ENCODE measurements at places on chromosomes 11 and 22.

DNA sequence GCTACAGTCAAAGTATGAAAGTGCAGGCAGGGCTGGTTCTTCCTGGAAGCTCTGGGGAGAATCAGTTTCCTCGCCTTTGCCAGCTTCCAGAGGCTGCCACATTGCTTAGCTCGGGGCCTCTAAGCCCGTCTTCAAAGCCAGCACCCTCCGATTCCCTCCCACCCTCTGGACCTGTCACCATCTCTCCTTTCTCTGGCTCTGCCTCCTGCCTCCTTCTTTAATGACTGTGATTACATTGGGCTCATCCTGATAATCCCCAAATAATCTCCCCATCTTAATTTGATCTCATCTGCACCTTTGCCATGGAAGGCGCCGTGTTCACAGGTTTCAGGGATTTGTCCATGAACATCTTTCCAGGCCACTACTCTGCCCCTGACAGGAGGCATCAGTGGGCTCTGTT, 42.5 kb downstream of the MCM5 start:
- no peak for DNase-seq

- no peak for DNase-seq
Observed at GRCh38 chr11:27348340-27348873, 14.6 kb downstream of the CCDC34 start.

- no peak for DNase-seq
Observed at GRCh38 chr22:45880716-45881523, 96.0 kb downstream of the WNT7B start.

GRCh38 chr11:120581313-120581712, 69.8 kb downstream of the GRIK4 start:
- no peak for DNase-seq

DNA sequence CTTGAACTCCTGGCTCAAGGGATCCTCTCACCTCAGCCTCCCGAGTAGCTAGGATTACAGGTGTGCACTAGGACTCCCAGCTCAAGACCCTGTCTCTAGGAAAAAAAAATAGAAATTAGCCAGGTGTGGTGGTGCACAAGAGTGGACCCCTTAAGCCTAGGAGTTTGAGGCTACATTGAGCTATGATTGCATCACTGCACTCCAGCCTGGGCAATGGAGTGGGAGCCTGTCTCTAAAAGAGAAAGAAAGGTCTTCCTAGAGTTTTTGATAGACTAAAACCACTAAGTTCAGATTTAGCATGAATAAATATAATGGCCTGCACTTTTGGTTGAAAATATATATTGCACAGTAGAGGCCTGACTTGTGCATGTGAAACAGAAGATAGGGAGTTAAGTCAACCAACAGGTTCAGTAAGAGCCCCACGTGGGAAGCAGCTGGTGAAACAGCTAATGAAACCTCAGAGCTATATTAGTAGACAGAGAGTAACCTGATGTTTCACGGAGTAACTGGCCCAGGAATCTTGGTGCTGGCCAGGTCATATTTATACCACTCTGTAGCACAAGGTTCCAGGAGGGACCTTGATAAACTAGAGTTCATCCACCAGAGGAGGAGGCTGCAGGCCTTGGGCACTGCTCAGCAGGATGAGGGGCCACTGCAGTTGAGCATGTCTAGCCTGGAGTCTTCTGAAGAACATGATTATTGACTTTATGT, 4.6 kb upstream of the MICAL3 start:
- DNase-seq, result no peak

GRCh38 chr11:11428714-11429113, 75.7 kb upstream of the CSNK2A3 start:
- no peak for DNase-seq

- DNase-seq, result no peak
Observed at GRCh38 chr11:64788321-64789215, 10.2 kb upstream of the SF1 start.

DNA sequence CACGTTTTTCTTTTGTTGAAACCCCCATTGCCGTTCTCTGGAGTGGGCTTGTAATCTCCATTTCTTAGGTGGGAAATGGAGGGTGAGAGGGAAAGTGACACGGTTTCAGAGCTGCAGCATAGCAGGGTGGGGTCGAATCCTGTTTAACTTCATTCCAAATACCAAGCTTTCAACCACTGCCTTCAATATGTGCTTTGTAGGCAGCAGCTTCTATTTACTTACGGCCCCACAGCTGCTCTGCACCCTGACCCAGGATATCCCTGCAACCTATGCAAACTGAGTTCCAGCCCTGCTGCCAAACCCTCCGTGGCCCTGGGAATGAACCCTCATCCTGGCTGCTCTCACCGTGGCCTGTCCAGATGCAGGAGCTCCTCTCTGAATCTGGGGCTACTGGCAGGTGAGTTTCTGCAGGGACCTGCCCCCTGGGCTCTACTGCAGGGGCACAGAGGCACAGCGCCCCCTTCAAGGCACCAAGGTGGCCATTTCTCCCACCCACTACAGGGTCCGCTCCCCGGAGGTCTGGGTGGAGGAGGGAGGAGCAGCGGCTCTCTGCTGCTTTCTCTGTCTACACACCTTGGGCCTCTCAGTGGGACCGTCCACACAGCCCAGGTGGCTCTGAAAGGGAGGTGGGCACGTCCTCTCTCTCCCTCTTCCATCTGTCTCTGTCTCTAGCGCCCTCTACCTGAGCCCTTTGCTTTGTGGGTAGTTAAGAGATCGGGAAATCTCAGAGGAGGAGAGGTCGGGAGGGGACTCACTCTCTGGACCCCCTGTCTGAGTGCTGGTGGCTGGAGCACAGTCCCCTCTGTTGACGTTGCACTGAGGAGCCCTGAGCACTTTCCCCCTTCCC, 279.1 kb downstream of the BRD1 start:
- no peak for DNase-seq

DNA sequence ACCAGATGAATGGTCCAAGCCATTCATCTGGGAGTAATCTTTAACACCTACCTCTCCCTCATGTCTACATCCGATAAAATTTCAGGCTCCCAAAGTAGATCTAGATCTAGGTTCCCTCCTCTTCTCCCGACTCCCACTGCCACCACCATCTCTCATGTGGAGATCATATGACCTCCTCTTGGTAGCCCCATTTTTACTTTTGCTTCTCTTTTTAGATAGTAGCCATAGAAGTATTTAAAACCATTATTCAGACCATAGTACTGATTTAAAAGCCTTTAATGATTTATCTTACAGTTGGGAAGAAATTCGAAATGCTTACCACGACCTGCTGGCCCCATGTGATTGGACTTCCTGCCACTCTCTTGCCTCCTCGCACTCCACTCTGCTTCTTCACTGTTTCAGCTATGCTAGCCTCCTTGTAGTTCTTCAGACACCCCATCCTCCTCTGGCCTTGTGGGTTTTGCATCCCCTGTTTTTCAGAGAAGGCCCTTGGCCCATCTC, 98.5 kb downstream of the RASSF10 start:
- no peak for DNase-seq

DNA sequence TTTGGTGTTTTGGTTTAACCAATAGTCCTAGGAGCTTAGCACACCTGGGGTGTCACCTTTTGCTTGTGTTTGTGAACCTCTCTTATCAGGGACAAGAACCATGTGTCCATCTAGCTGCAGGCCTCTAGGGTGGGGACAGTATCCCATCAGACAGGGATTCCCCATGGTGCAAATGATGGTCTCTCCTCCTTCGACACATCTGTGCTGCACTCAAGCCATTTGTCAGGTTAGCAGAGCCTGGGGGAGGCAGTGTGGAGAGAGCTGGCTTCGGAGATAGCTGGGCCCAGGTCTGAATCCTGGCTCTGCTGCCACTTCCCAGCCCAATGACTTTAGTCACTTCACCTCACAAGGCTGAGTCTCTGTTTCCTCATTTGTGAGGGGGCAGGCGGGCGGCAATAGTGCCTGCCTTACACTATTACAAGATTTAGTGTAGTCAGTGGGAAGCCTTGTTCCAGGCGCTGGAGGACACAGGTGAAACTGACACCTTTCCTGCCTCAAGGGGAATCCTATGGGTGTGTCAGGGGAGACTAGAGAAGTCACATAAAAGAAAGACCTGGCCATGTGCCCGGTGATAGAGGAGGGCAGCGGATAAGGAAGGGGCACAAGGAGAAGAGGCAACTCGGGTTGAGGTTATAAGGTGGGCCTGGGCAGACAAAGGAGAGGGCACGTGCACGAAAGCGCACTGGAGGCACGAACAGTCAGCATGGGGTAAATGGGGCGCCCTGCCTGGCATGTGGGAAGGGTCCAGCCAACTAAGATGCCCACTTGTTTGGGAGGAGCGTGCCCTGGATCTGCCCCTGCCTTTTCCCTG, 12.6 kb downstream of the KLHL35 start:
- DNase-seq, result no peak

GRCh38 chr22:22988785-22989184, 81.5 kb upstream of the GNAZ start:
- no peak for DNase-seq

DNA sequence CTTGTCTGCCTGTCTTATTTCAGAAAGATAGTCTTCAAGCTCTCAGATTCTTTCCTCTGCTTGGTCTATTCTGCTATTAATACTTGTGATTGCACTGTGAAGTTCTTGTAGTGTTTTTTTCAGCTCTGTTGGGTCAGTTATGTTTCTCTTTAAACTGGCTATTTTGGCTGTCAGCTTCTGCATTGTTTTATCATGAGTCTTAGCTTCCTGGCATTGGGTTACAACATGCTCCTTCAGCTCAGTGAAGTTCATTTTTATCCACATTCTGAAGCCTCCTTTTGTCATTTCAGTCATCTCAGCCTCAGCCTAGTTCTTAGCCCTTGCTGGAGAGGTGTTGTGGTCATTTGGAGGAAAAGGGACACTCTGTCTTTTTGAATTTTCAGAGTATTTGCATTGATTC, 15.5 kb upstream of the DEPDC7 start:
- DNase-seq, result no peak

DNA sequence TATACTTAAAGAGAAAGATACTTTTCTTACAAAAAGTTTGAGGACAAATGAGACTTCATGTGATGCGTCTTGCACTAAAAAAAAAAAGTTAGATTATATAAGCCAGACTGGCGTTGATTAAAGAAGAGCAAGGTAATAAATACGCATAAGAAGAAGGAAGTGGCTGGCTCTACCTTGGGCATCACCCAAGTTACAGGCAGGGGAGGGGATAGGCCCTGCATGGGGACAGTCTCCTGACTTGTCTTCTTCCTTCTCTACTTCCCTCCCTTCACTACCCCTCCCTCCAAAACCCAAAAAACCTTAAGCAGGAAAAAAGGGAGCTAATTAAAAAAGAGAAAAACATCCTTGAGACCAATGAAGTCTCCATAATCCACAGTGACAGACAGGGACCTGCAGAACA, 22.3 kb upstream of the TMA7B start:
- no peak for DNase-seq

DNA sequence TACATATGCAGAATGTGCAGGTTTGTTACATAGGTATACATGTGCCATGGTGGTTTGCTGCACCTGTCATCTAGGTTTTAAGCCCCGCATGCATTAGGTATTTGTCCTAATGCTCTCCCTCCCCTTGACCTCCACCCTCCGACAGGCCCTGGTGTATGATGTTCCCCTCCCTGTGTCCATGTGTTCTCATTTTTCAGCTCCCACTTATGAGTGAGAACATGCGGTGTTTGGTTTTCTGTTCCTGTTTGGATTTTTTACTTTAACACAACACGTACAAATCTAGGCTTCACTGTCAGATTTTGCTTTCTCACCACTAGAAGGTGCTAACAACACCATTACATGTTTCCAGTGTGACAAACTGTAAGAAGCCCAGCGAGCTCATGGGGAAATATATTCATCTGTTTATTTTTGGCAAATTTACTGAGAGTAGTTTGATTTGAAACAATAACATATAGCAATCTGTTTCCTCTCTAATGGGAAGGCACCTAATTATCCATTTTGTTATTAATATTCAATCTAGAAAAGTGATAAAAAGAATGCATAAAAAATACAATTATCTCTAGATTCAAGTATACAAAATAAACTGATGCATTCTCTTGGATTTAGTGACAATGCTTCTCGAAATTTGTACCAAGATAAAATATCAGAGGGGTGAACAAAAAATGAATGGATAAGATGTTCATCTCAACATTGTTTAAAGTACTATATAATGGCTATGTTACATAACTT, 23.2 kb upstream of the BIRC3 start:
- no peak for DNase-seq

GRCh38 chr11:2650343-2650867, 49.4 kb downstream of the KCNQ1OT1 start:
- no peak for DNase-seq

- DNase-seq, result no peak
Observed at GRCh38 chr22:46104881-46105493, 45.3 kb upstream of the PPARA start.

GRCh38 chr22:43777286-43777685, 34.8 kb downstream of the EFCAB6 start:
- DNase-seq, result no peak

DNA sequence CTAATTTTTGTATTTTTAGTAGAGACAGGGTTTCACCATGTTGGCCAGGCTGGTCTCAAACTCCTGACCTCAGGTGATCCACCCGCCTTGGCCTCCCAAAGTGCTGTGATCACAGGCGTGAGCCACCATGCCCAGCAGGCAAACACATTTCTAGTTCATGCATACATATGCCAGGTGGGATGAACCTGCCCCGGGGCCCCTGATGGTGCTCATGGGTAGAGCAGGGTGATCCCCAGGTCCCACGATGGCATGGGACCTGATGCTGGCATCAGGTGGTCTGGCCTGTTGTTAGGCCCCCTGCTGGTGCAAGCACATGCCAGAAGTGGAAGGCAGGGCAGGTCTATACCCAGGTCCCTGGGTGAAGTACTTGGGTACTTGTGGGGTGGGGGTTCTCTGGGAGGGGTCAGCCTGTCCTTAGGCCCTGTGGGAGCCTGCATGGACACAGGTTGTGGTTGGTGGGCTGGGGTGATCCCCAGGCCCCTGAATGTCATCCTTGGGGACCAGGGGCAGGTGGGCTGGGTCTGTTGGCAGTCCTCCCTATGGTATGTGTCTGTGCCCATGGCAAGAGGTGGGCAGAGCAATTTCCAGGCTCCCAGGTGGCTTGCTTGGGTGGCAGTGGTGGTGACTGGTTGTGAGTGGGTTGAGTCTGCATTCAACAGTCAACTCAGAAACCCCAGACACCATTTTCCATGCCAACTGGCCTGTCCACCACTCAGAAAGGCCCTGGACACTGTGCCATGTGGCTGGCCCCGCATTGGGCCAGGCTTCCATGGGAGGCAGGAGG, 9.6 kb upstream of the RGL4 start:
- no peak for DNase-seq

GRCh38 chr11:10407055-10407454, 48.0 kb upstream of the AMPD3 start:
- DNase-seq, result no peak

GRCh38 chr22:33350961-33351360, 292.8 kb upstream of the SYN3 start:
- no peak for DNase-seq

- no peak for DNase-seq
Observed at GRCh38 chr11:17791144-17791543, 56.6 kb downstream of the KCNC1 start.

GRCh38 chr11:8959546-8960166, 4.6 kb downstream of the TMEM9B start:
- DNase-seq, result no peak

GRCh38 chr11:1742371-1742770, 8.0 kb downstream of the IFITM10 start:
- no peak for DNase-seq

DNA sequence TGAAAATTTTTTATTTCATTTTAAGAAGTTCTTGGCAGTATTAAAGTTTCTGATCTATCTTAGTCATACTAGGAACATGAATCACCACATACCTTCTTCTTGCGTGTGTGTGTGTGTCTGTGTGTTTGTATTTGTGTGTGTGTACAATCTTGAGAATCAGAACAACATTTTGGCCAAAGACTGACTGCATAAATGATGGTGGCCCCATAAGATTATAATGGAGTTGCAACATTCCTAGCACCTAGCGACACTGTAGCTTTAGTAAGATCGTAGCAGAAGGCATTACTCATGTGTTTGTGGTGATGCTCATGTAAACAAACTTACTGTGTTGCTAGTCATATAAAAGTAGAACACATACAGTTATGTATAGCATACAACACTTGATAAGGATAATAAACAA, 205.4 kb downstream of the FAM76B start:
- no peak for DNase-seq

Data from activated CD8-positive, alpha-beta memory T cell treated with anti-CD3 and anti-CD28 coated beads for 48 hours (primary cell).